Activated CD4-positive, alpha-beta T cell treated with anti-CD3 and anti-CD28 coated beads, Interleukin-10, Interleukin-2, amounts not matched to agents 100 ng/mL and 50 ng/mL, durations not matched to agents 16 hours and 8 hours (primary cell): ENCODE measurements at places on chromosomes 2 and 18.
A peak's percentile ranks its signal among the peaks of the same experiment; 100 is the strongest.

- no peak for DNase-seq
Measured at GRCh38 chr2:155895016-155895415, 437.5 kb downstream of the NR4A2 start.

GRCh38 chr2:167572883-167573619, 674.3 kb downstream of the STK39 start:
- no peak for DNase-seq

DNA sequence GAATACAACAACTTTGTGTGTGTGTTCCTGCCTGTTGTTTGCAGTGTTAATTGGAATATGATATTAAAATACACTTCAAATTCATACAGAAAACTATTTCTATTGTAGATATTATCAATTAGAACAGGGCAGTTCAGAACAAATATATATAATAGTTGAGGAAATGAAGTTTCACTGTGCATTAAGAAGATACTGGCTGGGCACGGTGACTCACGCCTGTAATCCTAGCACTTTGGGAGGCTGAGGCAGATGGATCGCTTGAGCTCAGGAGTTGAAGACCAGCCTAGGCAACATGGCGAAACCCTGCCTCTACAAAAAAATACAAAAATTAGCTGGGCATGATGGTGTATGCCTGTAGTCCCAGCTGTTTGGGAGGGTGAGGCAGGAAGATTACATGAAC, 79.3 kb downstream of the ASAP2 start:
- no peak for DNase-seq

DNA sequence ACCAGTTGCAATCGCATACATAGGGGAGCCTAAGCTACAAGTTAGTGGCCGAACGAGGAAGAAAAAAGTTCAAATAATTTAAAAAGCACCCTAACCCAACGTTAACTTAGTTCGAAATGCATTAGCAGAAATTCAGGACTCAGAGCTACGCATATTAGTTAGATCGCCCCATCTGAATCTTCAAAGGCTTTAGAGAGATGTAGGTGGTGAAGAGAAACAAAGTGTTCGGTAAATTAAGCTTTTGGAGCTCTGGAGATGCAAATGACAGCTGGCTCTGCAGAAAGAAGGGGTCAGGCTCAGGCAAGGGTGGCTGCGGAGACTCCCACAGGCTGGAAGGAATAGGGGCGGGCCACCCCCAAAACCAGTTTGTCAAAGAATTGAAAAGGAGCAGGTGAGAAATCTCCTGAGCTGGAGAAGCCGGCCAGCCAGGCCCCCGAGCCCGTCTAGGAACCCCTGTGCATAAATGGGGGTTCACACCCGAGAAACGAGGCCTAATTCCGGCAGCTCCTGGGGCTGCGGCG, 621 bp downstream of the TXNL1 start:
- DNase-seq: no peak

DNA sequence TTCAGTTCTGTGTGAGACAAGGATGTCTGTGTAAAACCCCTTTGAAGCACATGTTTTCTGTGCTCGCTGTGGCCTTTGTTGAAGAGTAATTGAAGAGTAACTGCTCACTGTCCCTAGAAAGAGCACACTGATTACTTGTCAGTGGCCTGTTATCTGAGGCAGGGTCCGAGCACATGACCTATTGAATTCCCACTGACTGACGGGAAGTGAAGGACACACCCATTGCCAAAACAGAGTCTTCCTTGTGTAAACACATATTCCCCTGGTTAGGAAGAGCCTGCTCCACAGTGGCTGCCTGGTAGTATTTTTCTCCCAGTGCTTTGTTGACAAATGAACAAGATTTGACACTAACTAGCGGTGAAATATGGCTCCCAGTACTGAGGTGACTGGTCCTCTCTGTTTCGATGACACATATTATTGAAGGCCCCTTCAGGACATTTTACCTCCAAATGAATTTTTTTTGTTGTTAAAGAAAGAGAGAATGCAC, 148.5 kb upstream of the GYPC start:
- no peak for DNase-seq

DNA sequence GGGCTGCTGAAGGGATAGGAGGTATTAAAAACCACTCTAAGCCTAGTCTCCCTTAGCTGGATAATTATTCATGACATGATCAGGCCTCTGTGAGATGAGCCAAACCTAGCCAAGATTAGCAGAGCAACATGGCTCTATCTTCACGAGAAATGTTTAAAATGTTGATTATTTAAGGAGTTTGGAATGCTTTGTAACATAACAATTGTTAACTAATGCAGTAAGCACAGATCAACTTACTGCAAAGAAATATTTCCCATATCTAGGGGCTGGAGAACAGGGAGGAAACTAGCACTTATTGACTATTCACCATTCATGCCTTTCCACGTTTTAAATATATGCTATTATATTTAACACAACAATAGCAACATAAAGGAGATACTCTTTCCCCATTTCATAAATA, 833.7 kb upstream of the CHAC2 start:
- DNase-seq: no peak

- DNase-seq: no peak
Measured at GRCh38 chr2:134079373-134079772, 174.5 kb upstream of the MGAT5 start.

DNA sequence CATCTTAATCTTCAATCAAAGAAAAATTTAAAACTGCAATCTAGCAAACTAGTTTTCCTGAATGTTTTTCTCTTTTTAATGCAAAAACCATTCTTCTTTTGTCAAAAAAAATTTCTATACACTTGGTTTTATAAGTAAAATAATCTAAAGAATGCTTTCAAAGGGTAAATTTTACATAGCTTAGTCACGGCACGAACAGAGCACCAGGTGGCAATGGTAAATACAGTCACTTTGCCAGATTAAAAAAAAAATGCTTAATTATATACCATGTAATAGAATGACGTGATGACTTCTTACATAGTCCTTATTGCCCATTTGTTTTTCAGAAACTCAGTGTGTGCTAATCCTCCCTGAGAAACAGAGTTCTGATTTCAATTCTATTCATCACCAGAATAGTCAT, 10.4 kb downstream of the FEZ2 start:
- no peak for DNase-seq

DNA sequence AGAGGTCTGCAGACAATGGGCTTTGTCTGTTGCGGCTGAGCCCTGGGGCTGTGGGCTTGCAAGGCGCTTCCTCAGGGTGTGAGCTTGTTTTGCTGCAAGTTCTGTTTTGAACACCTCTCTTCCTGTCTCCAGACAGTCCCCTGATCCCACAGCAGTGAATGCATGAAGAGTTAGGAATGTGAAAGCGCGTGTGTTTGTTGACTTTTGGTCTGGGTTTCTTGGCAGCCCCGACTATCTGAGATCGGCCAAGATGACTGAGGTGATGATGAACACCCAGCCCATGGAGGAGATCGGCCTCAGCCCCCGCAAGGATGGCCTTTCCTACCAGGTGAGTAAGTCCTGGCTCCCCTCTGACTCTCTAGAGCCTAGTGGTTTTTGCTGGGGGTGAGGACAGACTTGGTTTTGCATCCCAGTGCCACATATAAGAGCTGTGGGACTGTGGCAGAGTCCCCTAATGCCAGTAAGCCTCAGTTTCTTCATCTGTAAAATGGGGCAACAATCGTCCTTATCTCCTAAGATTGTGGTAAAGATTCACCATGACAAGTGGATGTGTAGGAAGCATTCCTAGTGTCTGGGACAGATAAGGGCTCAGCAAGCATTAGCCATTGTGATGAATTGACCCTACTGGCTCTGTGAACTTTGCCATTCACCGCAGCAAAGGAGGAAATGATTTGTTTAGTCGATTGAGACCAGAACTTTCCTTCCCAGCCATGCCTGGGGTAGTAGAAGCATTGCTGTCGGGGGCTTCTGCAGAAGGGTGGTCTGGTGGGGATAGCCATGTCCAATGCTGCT, 3.0 kb downstream of the LBH start:
- peak; percentile 75 for DNase-seq

- DNase-seq: no peak
Measured at GRCh38 chr2:58731488-58731869, 490.4 kb upstream of the FANCL start.

DNA sequence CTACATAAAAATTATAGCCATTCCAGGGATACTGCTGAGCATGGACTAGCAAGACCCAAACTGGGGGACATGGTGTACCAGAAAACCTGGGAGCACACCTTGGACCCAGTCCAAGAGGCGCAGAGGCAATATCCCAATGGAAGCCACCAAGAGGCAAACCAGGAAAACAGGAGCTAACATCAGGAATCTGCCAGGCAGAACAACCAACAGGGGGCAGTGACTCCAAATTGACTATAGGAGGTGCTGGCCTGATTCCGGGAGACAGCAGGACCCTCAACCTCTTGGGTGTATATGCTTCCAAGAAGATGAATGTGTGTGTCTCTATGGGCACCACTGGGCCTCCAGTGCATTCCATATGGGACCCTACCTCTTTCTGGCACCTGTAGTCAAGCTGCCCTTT, 172.7 kb upstream of the ARL4C start:
- DNase-seq: no peak

DNA sequence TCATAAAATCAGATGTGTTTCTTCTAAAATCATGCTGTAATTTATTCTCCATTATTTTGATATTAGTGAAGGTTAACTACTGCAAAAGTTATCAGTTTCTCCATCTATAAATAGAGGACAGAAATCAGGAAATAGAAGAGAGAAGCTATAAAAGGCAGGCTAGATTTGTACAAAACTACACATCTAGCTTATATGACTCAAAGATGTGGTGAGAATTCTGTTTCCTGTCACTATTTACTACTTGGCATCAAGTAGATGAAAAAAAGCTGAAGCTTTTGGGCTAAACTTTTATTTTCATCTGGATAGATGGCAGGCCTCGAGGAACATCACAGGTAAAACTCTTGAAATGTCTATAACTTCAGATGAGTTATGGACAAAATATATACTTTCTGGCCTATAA, 49.8 kb upstream of the NAB1 start:
- no peak for DNase-seq

- DNase-seq: no peak
Measured at GRCh38 chr18:48826806-48827205, 124.0 kb downstream of the SMAD7 start.

DNA sequence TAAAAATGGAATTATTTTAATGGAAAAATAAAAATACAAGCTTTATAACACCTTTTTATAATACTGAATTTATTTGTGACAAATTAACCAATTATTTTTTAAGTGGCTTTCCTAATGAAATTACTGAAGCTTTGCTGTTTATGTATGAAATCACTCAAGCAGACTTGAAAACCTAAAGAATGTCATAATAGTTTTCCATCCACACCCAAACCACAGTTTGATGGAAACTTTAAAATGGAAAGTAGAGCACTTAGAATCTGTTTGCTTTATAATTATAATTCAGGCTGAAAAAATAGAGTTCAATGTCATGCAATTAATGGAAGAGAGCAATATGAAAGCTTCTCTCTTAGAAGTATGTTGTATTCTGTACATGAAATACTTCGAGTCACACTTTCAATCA, 31.6 kb upstream of the WDR75 start:
- DNase-seq: no peak

- no peak for DNase-seq
Measured at GRCh38 chr2:170679607-170680079, 35.5 kb upstream of the SP5 start.

DNA sequence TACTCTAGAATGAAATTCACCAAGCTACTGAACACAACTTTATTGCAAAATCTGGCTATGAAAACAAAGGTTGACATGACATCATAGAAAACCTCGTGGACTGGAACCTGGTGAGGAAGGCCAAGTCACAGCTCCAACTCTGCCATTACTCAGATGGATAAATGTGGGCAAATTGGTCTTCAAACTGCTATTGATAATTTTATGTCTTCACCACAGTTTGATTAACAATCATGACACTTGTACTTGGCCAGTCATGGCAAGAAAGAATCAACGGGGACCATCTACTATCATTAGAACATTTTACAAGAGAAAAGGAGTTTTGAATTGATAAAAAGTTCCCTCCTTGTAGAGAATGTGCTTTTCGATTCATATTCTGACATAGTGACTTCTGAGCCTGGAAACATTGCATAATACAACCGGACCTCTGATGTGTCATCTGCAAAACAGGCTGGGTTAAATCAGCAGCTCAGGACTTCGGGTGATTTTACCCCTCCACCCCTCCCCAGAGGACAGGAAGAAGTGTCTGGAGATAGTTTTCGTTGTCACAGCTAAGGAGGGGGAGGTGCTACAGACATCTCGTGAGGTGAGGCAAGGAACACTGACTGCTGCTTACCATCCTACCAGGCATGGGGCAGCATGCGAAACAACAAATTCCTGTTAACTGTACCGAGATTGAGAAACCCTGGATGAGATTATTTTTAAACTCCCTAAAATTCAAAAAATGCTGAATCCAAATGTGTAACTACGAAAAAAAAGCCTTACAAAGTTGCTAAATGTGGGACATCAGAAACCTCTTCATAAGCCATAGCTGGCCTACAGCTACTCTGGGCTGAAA, 8.4 kb downstream of the L3MBTL4 start:
- no peak for DNase-seq

DNA sequence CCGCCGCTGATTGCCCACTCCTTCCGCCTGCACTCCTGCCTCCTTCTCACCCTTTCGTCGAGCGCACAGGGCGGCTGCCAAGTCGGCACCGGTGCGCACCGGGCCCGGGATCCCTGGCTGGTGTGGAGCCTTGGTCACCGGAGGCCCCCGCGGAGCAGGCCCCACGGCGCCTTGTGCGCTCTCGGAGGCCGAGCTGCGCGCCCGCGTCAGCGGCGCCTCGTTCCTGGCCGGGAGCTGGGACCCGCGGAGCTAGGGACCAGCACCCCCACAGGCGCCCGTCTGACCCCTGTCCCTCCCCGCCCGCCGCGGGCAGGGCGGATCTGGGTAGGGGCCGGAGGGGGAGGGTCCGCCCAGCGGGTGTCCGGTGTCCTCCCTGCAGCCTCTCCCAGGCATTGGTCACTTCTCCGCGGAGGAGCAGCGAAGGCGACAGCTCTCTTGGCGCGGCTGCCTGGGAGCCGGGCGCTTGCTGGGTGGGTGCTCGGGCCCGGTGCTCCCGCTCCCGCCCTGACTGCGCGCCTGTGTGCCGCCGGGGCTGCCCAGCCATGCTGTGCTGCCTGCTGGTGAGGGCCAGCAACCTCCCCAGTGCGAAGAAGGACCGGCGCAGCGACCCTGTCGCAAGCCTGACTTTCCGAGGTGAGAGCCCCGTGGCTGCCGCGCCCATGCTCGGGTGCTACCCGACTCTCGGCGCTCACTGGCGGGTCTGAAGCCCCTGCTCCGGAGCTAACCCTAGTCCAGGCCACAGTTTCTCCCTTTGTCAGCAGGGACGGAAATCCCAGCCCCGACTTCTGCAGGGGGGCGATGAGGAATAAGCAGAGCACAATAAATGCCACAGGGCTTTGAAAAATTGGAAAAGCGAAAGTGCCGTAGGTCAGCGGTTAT, 13.2 kb downstream of the DYSF start:
- DNase-seq: no peak
